ENCODE measurements at places on chromosomes 7 and 10.

DNA sequence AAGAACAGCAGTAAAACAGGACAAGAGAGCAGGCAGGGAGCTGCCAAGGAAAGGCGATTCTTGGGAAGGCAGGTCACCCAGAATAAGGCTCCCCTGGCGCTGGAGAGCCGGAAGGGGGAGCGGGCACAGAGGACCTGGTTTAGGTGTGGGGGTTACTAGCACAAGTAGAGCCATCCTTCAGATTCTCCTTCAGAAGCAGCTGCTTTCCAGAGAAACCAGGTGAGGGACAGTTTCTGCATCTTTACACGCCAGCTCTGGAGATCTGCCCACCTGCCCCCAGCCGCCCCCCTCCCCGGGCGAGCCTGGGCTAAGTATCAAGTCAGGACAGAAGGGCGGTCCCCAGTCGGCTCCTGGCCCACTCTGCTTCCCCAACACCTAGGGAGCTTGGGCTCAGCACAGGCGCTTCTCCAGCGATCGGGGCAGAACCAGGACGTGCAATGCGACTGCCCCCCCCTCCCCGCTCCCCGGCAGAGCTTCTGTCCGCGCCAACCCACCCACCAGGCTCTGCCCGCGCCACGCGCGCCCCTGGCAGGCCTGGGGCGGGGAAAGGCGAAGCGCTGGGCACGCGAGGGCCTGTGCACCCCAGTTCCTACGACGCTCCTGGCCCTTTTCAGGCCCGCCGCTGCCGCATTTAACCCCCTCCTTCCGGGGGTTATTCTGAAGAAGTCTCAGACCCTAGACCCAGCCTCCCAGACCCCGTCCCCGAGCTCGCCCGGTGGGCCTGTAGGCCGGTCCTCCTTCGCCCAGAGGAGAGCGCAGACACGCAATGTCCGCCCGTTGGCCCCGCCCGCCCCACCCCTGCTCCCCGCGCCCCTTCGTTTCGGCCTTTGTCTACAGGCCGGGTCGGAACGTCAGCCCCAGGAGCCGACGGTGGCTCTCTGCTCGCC, 4.4 kb upstream of the EN2 start:
- DNase-seq = no peak

DNA sequence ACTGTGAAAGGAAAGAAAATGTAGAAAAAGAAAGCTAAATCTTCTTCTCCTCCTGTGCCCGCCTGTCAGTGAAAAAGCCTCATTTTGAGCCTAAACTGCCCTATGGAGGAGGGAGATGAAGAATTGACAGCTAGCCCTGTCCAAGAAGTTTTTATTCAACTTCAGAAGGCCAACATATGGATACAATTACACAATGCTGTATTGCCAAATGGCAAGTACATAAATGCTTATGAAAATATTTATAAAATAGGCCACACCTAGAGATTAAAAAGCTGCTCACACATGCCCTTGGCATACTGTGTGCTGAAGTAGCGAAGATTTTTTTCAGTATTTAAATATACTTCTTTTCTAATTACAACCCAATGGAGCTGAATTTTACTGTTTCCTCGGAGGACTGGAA, 65.1 kb upstream of the NEBL start:
- DNase-seq = no peak

- no peak for DNase-seq
Measured at GRCh38 chr10:129191797-129192196, 275.2 kb upstream of the MGMT start.

DNA sequence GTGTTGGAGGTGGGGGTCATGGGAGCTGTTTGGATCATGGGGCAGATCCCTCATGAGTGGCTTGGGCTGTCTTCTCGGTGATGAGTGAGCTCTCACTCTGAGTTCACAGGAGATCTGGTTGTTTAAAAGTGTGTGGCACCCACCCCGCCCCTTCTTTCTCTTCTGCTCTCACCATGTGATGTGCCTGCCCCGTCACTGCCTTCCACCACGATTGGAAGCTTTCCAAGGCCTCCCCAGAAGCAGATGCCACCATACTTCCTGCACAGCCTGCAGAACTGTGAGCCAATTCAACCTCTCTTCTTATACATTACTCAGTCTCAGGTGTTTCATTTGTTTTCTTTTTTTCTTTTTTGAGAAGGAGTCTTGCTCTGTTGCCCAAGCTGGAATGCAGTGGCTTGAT, 170.0 kb downstream of the PTPN20 start:
- no peak for DNase-seq

DNA sequence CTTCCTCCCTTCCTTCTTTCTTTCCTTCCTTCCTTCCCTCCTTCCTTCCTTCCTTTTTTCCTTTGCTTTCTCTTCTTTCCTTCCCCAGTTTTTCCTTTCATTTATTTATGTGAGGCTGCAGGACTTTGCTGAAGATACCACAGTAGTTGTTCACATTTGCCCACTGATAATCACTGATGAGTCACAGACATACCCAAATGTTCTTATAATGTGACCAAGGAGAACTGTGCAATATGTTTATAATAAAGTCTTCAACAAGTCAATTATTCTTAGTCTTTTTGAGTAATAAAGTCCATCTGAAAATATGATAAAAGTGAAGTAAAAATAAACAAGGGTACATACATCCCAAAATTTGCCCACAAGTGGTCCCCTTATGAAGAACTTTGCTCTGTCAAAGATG, 159.7 kb downstream of the GNAI1 start:
- no peak for DNase-seq

GRCh38 chr7:119556436-119556835, 716.5 kb upstream of the KCND2 start:
- DNase-seq = no peak

- no peak for DNase-seq
Measured at GRCh38 chr10:50619166-50619565, 4.6 kb downstream of the SGMS1 start.

- DNase-seq = no peak
Measured at GRCh38 chr10:17174626-17175025, 26.8 kb downstream of the TRDMT1 start.

GRCh38 chr7:102288285-102288930, 1.7 kb downstream of the SH2B2 start:
- no peak for DNase-seq

GRCh38 chr7:55252386-55252785, 112.8 kb upstream of the LANCL2 start:
- no peak for DNase-seq

DNA sequence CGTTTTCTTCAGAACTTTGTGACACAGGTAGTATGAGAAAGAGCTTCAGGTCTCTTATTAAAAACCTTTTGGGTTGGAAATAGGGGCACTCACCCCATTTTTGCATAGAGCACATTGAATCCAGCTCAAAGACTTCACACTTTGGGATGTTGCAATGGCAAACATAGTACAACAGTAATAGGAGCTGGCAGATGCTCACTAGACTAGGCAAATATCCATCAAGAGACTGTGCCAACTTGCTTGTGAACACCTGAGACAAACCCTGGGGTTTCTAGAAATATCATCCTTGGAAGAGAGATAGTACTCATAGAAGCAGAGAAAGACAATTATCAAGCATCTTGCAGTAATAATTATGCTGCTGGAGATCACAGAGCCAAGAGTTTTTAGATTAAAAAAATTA, 280.0 kb downstream of the CACNA2D1 start:
- DNase-seq = no peak

DNA sequence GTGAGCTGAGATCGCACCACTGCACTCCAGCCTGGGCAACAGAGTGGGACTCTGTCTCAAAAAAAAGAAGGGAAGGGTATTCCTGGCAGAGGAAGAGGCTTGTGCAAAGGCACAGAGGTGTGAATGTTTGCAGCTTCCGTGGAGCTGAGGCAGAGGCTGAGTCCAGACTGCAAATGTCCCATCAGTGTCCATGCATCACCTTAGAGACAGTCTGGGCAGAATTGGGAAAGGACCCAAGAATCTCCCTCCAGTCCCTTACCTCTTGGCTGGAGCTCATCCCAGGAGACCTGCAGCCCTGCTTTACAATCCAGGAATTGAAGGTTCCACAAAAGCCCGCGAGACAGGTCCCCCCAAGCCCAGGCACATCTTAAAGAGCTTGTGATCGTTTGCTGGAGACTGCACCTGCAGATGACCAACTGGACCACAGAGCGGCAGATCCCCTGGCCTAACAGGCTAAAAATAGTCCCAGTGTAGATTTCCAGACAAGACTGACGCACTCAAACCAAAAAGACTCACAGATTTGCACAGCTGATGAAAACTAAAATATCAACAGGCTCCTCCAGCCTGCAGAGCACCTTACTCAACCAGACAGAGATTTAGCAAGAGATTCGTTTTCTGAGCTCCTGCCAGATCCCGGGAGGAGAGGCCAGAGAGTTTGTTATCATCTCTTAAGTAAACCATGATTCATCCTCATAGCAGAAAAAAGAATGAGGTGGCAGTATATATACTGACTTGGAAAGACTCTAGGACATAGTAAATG, 22.9 kb upstream of the NANOS1 start:
- peak; percentile 80 for DNase-seq

DNA sequence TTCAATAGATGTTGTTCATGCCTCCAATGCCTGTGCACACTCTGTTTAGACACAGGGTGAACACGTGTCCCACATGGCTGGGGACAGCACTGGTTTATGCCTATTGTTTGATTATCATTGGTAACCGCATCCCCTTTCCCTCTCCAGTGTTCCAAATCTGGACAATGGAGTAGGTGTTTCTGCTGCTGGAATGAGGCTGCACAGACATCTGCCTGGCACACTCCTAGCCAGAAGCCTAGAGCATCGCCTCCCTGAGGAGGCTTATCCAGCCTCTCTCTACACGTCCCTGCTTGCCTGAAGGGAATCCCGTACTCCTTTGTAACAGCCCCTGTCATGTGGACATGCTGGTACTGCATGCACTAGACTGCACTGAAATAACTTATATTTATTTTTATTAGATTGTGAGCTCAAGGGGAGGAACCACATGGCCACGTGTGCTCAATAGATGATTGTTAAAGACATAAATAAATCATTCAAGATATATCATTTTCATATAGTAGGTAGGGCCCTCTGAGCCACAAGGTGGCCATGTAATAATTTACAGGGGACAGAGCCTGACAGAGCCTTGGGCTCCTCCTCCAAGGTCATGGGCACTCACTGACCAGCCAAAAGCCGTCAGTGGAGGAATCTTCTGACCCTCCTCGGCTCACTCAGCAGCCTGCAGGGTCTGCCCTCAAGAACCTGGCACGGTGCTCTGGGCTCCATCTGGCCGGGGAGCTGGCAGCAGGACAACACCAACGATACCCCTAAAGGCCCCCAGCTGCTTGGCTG, 310.9 kb upstream of the ZNF32 start:
- DNase-seq = no peak

DNA sequence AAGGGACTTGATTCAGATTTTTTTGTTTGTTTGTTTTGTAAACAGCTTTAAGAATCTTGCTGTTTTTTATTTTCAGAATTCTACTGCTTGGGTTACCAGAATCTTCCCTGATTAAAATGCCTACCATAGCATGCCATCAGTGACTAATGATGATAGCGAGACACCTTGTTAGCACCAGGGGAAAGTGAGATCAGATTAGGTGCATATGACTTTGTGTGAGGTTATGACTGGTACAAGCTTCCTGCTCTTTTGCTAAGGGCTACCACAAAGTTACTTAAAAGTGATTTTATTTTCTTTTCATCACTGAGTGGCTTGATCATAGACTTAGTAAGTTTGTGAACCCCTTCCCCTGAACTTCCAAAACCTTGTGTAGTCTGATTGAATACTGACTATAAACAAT, 93.5 kb downstream of the SND1 start:
- DNase-seq = no peak

DNA sequence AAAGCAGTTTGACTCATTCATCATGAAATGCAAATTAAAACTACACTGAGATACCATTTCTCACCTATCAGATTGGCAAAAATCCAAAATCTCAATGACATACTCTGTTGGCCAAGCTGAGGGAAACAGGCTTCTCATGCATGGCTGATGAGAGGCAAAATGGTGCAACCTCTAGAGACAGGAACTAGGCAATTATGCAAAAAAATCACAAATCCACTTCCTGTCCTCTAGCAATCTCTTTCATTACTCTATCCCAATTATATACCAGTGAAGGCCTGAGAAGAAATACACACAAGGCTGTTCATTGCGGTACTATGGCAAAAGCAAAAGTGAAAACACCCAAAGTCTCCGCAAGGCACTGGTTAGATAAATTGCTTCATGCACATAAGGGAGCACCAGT, 25.9 kb upstream of the PTPRN2 start:
- no peak for DNase-seq

GRCh38 chr10:97475936-97476594, 22.2 kb downstream of the MMS19 start:
- no peak for DNase-seq

GRCh38 chr10:10860455-10860976, 157.2 kb upstream of the CELF2 start:
- DNase-seq = no peak

- peak; percentile 46 for DNase-seq
Measured at GRCh38 chr10:6269953-6270867, 67.5 kb downstream of the PFKFB3 start.

DNA sequence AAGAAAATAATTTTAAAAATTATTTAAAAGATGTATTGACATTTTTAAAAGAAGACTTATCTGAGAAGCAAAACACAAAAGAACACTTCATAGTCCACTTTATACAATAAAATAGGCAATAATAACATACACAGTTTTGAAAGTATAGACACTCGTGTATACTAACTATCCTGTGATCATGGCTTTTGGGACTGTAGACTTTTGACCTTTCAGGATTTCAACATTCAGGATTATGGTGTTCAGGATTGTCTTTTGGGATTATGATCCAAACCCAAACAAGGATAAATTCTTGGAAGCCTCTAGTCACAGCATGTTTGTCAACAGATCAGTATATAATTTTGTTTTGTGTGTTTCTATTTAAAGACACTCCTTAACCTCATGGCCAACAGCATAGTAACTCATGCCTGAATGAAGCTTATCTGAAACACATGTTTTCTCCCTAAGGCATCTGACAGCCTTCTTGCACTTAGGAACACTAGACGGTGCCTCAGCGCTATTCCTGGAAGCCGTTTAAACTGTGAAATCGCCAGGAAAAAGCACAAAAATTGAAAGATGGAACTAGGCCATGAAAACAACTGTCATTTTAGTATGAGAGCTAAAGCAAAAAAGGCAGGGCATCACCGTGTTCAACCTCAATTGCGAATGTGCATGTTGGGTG, 29.9 kb downstream of the GSAP start:
- no peak for DNase-seq

Data from RCC 7860 (cell line).